ENCODE measurements at places on chromosomes 11 and 22.

GRCh38 chr11:71164186-71164585 lies 88.2 kb downstream of the SHANK2 start:
- DNase-seq, result no peak

- no peak for DNase-seq
Observed at GRCh38 chr11:69402251-69402887, 79.1 kb upstream of the LINC01488 start.

DNA sequence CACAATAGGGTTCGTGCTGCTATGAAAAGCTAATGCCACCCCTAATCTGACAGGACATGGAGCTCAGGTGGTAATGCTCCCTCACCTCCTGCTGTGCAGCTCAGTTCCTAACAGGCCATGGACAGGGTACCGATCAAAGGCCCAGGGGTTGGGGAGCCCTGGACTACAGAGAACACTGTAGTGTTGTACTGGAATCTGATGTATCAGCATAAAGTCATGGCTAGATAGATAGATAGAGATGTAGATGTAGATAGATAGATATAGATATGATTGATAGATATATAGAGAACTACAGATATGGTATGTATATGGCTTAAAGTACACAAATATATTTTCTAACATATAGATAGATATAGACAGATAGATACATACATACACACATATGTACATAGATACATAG lies 112.3 kb upstream of the MPPED2 start:
- no peak for DNase-seq

- no peak for DNase-seq
Observed at GRCh38 chr11:32005786-32006416, 85.0 kb upstream of the RCN1 start.

DNA sequence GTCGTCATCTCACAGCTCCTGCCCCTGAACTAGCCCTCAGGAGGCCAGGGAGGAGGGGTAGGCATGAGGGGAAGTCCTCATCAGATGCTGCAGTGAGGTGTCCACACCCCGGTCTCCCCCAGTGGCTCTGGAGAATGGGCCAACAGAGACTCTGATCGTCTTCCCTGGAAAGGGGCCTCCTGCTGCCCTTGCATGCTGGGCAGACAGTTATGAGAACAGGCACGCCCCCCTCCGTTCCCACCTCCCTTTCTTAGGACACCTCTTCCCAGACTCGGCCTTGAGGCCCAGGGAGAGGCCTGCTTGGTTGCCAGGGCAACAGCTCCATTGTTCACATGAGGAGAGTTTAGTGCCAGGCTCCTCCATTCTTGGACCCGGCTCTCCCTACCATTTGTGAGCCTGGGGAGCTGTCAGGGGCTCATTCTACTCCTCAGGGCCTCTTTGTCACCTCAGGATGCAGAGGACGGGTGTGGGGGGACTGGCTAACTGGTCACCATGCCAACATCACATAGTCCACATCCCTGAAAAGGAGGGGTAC lies 157.7 kb downstream of the TTC17 start:
- no peak for DNase-seq

Measured in cortex of kidney (tissue), 1 donor.